ENCODE measurements at places on chromosomes 2 and 18.

- DNase-seq, result no peak
Observed at GRCh38 chr18:46385124-46385523, 271.9 kb downstream of the LOXHD1 start.

- DNase-seq, result no peak
Observed at GRCh38 chr2:81835321-81836000, 1530.9 kb upstream of the LRRTM1 start.

DNA sequence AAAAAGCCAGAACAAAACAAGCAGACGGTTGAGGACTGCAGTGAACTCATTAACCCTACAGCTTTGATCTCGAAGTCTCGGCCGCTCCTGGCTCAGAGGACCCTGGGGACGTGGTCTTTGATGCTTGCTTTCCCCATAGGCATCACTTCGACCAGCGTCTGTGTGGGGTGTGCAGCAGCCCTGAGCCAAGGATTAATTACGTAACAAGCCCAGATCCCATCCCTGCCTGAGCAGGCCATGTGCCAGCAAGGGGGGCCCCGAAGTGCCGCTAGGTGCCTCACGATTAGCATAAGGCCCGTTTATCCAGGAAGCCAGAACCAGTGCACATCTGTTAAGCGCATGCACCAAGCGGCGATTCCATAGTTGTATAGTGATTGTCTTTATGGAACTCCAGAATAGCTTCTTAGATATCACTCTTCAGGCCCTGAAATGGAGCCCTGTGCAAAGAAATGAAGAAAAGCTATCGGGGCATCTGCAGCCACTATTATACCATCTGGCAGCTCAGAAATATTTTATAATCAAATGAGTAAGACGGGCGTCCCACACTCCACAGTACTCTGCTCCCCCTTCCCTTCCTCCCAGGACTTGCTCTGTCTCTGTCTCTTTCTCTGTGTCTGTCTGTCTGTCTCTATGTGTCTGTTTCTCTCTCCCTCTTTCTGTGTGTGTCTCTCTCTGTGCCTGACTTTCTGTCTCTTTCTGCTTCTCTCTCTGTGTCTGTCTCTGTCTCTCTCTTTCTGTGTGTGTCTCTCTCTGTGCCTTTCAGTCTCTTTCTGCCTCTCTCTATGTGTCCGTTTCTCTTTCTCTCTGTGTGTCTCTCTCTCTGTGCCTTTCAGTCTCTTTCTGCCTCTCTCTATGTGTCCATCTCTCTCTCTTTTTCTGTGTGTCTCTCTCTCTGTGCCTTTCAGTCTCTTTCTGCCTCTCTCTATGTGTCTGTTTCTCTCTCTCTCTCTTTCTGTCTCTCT, 41.7 kb downstream of the HPCAL1 start:
- no peak for DNase-seq

DNA sequence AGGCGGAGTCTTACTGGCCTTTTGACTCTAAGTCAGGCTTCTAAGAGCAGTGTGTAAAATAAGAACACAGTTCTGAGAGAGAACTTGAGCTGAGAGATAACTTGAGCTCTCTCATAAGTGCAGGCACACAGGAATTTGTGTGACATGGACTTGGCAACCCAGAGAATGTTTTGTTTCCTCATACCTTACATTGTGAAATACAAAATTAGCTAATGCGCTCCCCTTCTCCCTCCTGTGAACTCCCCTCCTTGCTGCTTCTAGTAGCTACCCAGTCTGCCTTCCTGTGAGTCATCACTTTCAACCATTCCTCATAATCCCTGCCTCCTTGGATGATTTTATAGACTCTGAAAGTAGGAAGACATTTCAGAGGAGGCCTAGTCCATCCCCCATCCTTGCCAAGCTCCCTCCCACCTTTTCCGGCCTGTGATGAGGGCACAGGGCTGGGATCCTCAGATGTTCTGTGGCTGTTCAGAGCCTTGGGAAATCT, 22.6 kb downstream of the FER1L5 start:
- peak; percentile 36 for DNase-seq

DNA sequence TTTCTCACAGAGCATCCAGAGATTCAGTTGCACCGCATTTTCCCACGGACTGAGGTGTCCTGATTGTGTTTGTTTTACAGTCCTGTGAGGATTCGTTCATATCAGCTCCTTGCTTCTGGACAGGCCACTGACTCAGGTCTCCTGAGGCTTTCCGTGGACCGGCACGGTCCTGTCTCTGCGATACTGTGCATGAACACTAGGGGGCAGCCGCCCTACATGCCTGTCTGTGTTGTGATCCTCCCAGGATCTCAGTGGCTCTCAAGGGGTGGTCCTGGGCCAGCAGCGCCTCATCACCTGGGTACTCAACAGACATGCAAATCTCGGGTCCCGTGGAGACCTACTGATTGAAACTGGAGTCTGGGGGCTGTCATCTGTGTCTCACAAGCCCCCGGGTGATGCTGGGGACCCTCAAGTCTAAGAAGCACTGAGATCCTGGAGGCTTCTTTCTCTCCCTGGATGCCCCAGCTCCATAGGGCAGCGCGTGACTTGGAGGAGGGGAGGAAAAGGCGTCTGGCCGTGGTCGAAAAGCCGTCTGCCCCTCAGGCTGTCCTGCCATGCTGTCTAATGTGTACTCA, 28.9 kb downstream of the IL1R2 start:
- DNase-seq, result peak; percentile 57

DNA sequence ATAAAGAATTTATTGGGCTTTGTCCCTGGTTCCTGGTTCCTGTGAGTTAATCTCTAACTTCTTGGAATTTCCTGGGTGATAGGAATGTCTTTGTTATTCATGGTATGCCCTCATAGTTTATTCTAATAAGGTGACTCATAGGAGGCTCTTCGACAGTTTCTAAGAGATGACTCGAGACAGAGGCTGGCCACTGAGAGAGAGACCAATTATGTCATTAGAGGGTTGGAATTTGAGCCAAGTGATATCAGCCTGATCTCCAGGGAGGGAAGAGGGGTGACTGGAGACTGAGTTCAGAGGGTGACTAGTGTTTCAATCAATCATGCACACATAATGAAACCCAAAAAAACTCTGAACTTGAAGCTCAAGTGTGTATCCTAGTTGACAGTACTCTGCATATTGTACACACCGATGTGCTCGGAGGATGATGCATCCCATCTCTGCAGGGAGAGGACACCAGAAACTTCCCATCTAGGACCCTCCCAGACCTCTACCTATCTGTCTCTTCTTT, 185.7 kb downstream of the MTCL1 start:
- no peak for DNase-seq

- DNase-seq, result no peak
Observed at GRCh38 chr2:124163840-124164239, 138.8 kb downstream of the CNTNAP5 start.

GRCh38 chr2:177394594-177394973, 2.0 kb downstream of the AGPS start:
- DNase-seq, result no peak

GRCh38 chr18:76984193-76985155, 148.1 kb downstream of the MBP start:
- DNase-seq, result no peak

GRCh38 chr2:85605406-85606115, 3.1 kb upstream of the TMEM150A start:
- DNase-seq, result no peak

DNA sequence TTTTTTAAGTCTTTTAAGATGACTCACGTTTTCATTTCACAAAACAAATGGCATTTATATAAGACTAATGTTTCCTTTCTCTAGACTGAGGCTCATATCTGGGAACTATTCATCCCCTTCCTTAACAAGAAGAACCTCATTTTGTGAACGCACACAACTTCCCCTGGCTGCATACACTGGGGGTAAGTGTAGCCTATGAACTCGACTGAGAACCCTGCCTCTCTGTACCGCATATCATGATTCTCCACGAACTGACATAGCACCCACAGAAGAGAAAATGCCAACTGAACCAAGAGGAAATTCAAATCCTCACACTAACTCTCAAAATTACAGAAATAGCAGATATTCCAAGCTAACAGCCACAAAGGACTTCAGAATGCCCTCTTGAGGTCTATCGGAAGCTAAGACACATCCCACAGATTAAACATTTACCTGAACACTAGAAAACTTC, 236.7 kb downstream of the TCF4 start:
- DNase-seq, result no peak

DNA sequence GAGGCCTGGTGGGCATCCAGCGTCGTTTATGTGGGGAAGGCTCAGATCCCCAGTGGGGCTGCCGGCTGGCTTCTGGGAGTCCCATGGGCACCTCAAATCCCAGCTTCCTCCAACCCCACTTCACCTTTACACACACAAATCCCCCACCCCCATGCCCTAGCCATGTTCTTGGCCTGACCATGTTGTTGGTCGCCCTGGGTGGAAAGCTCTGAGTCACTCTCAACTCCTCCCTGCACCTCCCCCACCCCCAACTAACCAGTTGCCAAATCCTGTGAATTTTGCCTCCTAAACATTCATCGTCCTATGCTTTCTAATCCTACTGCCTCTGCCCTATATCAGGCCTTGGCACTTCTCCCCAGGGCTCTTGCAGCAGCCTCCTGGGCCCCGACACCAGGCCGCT, 6.4 kb downstream of the TNS1 start:
- no peak for DNase-seq

DNA sequence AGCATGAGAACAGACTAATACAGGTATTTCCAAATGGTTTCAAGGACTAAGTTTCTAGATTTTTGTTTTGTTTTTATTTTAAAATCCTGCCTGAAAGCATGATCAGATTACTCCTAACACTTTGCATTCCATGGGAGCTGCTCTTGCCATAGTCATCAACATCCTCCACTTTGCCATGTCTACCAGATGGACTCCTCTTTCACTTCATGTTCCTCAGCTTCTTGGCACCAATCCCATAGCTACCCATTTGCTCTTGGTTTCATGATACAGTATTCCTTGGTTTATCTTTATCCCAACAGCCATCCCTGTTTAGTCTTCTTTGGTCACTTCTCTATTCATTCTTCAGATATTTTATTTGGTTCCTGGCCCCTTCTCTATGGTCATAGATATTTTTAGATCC, 154.2 kb upstream of the CCDC195 start:
- no peak for DNase-seq

All from GOT3 (cell line).